ENCODE measurements at places on chromosomes 3 and 15. TPM values are rescaled to one million over a fixed set of nuclear protein-coding genes. Genes with fewer than 3 reads are reported as not detected.

GRCh38 chr3:194756791-194757325 lies 71.2 kb downstream of the FAM43A start:
- DNase-seq, result no peak

GRCh38 chr15:100075229-100075628 lies 266.5 kb downstream of the ADAMTS17 start:
- DNase-seq, result no peak

GRCh38 chr15:26660241-26660640 lies 112.6 kb downstream of the GABRB3 start:
- no peak for DNase-seq

GRCh38 chr3:156300929-156301840 lies 180.8 kb downstream of the KCNAB1 start:
- no peak for DNase-seq

DNA sequence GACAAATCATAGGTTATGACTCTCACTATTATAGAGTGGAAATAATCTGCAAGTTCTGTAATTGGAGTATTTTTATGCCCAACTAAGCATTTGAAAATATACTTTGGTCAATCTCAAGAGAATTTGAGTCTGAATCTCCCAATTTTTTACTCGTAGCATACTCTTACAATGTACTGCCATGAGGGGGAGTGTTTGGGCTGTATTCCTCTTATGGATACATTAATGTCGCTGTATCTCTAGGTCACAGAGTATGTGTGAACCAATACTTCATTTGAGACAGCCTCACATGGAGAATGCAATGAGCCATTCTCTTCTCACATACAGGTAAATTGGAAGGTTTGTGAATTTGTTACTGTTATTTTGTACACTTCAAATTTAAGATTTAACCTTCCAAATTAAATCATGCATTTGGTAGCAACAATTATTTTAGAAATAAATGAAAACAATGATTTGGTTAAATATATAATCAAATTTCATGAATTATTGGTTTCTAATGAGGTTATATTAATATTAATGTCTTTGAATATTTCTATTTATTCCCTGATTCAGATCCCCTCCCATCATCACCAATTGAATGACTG lies 5.5 kb upstream of the CD200 start:
- DNase-seq, result no peak

TNFSF10 gene
- total RNA-seq, result 2.2 TPM

PCBP4 gene
- total RNA-seq, result 58.0 TPM

All from Panc1 (cell line).